ENCODE measurements at places on chromosomes 5 and 9.

- DNase-seq, result peak; percentile 16
Observed at GRCh38 chr9:75601280-75601679, 289.2 kb upstream of the PCSK5 start.

GRCh38 chr5:164555809-164556208, 1050.4 kb downstream of the MAT2B start:
- no peak for DNase-seq

DNA sequence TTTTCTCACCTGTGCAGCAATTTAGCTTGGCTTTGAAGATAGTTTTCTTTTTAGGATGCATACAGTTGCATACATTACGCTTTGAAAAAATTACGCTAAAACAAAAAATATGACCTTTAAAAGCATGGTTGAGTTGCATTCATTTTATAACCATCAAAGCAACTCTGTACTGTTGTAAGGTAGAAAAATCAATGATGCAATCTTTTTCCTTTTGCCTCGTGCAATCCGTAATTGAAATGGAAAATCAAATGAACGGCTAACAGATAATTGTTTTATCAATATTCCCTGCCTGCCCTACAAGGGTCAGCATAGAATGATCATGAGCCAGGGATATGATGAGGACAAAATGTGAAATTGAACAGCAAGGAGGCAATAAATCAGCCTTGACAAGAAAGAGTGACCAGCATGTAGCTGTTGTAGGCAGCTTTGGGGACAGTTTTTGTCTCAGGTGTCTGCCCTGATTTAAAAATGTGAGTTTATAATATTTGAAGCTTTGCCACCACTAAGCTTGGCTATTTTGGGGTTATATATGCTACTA, 98.2 kb downstream of the PBX3 start:
- DNase-seq, result peak; percentile 25

GRCh38 chr9:98724810-98725530, 16.2 kb upstream of the GABBR2 start:
- no peak for DNase-seq

GRCh38 chr9:115423646-115424045, 305.7 kb upstream of the TNC start:
- no peak for DNase-seq
